ENCODE measurements at places on chromosomes 6 and 20.

- no peak overlapping the region for H3K4me3 ChIP-seq
- H3K27ac ChIP-seq = no peak overlapping the region
- H3K27me3 ChIP-seq = peaks cover 5% of the 10 kb centered on the region
- no peak for DNase-seq
- H3K36me3 ChIP-seq = no peaks in the 10 kb centered on the region
- H3K4me1 ChIP-seq = no peaks in the 10 kb centered on the region
These were observed 61.1 kb downstream of the CAP2 start for GRCh38 chr6:17454316-17455005.

DNA sequence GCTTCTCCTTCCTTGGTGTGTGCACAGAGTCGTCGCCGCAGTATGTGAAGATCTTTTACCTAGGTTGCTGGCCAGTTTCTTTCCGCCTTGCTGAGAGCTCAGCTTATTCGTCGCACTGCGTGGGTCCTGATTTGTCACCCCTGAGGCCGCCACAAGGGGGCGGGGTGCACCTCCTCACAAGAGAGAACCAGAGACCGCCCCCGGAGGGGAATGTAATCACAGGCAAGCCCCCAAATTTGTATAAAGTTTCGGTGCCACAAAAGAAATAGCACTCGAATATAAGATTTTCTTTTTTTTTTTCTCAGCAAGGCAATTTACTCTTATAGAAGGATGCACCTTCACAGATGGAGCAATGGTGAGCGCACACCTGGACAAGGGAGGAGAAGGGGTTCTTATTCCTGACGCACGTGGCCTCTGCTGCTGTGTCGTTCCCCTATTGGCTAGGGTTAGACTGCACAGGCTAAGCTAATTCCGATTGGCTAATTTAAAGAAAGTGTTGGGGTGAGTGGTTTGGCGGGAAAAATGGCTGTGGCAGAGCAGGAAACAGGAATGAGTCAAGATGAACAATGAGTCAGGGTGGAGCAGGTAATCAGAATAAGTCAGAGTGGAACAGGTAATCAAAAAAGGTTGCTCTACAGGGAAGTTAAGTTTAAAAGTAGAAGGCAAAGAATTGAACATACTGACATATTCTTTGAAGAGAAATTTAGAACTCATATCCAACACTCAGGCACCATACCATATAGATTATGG, 19.5 kb downstream of the NCOA3 start:
- H3K27ac ChIP-seq = peak overlapping the region; percentile 65
- peaks cover 16% of the 10 kb centered on the region for H3K4me1 ChIP-seq
- DNase-seq = no peak
- no peak overlapping the region for H3K4me3 ChIP-seq

GRCh38 chr20:7926767-7927166, 13.5 kb downstream of the HAO1 start:
- H3K4me1 ChIP-seq = no peaks in the 10 kb centered on the region
- DNase-seq = no peak
- H3K27ac ChIP-seq = no peak overlapping the region
- no peaks in the 10 kb centered on the region for H3K36me3 ChIP-seq
- no peak overlapping the region for H3K4me3 ChIP-seq
- H3K27me3 ChIP-seq = peaks cover 7% of the 10 kb centered on the region

DNA sequence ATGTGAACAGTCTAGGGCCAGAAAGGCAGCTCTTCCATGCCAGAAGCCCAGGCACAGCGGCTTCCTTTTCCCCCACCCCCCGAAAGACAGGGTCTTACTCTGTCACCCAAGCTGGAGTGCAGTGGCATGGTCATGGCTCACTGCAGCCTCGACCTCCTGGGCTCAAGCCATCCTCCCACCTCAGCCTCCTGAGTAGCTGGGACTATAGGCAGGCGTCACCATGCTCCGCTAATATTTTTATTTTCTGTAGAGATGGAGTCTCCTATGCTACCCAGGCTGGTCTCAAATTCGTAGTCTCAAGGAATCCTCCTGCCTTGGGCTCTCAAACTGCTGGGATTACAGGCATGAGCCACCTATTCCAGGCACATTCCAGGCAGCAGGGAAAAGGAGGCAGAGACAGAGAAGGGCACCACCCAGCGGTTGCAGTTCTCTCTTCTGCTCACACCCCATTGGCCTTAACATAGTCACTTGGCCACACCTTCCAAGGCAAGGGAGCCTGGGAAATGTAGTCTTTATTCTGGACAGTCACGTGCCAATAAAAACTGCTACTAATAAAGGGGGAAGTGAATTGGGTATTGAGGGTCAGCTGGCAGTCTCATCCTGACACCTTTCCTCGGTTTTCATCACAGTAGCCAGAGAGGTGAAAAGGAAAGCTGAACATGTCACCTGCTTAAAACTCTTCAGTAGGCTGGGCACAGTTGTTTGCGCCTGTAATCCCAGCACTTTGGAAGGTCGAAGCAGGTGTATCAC, 205.9 kb downstream of the ZMYND8 start:
- H3K27ac ChIP-seq = no peak overlapping the region
- H3K27me3 ChIP-seq = peaks cover 3% of the 10 kb centered on the region
- no peak overlapping the region for H3K4me3 ChIP-seq
- DNase-seq = peak; percentile 7
- H3K4me1 ChIP-seq = peaks cover 7% of the 10 kb centered on the region

DNA sequence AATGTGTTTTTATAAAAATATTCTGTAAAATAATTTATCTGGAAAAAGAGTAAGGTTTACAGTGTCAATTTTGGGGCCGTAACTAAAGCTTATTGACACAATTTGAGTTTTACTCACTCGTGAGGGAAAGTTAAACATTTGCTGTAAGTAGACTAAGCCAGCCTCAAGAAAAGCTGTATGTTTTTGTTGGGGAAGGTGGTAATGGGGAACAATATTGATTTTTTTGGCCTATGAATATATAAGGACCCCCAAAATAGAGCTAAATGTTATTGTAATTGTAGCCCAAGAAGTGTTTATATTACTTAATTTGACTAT, 1.4 kb downstream of the SENP6 start:
- H3K4me1 ChIP-seq = peaks cover 59% of the 10 kb centered on the region
- DNase-seq = no peak
- peak overlapping the region; percentile 99 for H3K27ac ChIP-seq
- no peaks in the 10 kb centered on the region for H3K36me3 ChIP-seq
- peaks cover 7% of the 10 kb centered on the region for H3K27me3 ChIP-seq
- H3K4me3 ChIP-seq = peak overlapping the region; percentile 99

- no peaks in the 10 kb centered on the region for H3K36me3 ChIP-seq
- H3K4me1 ChIP-seq = no peaks in the 10 kb centered on the region
- H3K27me3 ChIP-seq = peaks cover 3% of the 10 kb centered on the region
- H3K27ac ChIP-seq = no peak overlapping the region
- H3K4me3 ChIP-seq = no peak overlapping the region
- DNase-seq = no peak
These were observed 165.9 kb downstream of the PTPRT start for GRCh38 chr20:43023836-43024235.

- peaks cover 18% of the 10 kb centered on the region for H3K27me3 ChIP-seq
- no peak for DNase-seq
- no peak overlapping the region for H3K4me3 ChIP-seq
- no peaks in the 10 kb centered on the region for H3K4me1 ChIP-seq
These were observed 51.9 kb downstream of the UNC5CL start for GRCh38 chr6:40986921-40987819.

DNA sequence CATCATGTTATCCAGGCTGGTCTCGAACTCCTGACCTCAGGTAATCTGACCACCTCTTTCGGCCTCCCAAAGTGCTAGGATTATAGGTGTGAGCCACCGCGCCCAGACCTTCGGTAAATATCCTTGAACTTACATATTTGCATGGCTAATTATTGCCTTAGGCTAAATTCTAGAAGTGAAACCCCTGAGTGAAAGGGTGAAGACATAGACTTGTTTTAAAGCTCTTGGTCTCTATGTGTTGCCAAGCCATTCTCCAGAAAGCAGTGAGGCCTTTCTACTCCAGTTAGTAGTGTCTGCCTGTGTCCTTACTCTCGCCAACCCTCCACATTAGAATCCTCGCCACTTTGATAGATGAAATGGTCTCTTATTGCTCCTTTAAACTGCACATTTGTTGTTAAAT, 2.6 kb upstream of the NOTCH4 start:
- H3K27me3 ChIP-seq = no peaks in the 10 kb centered on the region
- no peaks in the 10 kb centered on the region for H3K36me3 ChIP-seq
- no peak for DNase-seq
- H3K27ac ChIP-seq = peak overlapping the region; percentile 25

GRCh38 chr6:153167061-153167891, 36.2 kb upstream of the RGS17 start:
- no peaks in the 10 kb centered on the region for H3K4me1 ChIP-seq
- H3K36me3 ChIP-seq = no peaks in the 10 kb centered on the region
- H3K4me3 ChIP-seq = no peak overlapping the region
- no peak overlapping the region for H3K27ac ChIP-seq

GRCh38 chr6:157713451-157714152, 109.4 kb upstream of the SNX9 start:
- H3K4me1 ChIP-seq = no peaks in the 10 kb centered on the region
- no peaks in the 10 kb centered on the region for H3K36me3 ChIP-seq
- no peaks in the 10 kb centered on the region for H3K27me3 ChIP-seq
- no peak overlapping the region for H3K4me3 ChIP-seq
- H3K27ac ChIP-seq = no peak overlapping the region

DNA sequence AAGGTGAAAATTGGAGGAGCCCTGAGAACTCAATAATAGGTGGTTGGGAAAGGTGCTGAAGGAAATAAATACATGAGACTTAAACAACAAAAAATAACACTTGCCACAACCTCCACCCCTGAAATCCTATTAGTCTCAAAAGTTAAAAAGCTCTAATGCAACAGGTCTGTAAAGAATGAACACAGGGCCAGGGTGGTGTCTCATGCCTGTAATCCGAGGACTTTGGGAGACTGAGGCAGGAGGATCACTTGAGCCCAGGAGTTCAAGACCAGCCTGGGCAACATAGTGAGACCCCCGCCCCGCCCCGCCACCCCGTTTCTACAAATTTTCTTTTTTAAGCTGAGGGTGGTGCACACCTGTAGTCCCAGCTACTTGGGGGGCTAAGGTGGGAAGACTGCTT, 1.1 kb upstream of the ZKSCAN8 start:
- H3K4me1 ChIP-seq = peaks cover 65% of the 10 kb centered on the region
- DNase-seq = no peak
- peaks cover 4% of the 10 kb centered on the region for H3K27me3 ChIP-seq
- H3K4me3 ChIP-seq = peak overlapping the region; percentile 85

GRCh38 chr6:124446961-124447360, 515.3 kb upstream of the RNF217 start:
- H3K27me3 ChIP-seq = no peaks in the 10 kb centered on the region
- no peak overlapping the region for H3K27ac ChIP-seq
- no peak overlapping the region for H3K4me3 ChIP-seq
- H3K36me3 ChIP-seq = no peaks in the 10 kb centered on the region
- no peak for DNase-seq

DNA sequence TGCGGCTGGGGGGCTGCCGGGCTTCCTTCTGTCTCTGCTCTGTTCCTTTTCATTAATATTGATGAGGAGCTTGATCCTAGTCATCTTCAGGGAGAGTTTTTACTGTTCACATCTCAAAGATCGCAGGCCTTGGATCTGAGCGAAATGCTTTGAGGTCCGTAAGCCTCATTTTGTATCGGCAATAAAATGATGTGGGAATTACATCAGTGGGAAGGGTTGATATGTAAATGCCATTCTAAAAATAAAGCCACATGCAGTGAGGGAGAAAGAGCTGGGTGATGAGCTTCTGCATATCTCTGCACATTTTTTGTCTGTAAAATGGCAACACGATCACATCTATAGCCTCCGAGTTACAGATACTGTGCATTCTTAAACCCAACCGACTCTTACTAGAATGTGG, 24.9 kb downstream of the CDH26 start:
- H3K36me3 ChIP-seq = peaks cover 4% of the 10 kb centered on the region
- no peak overlapping the region for H3K4me3 ChIP-seq
- no peak overlapping the region for H3K27ac ChIP-seq
- no peak for DNase-seq

DNA sequence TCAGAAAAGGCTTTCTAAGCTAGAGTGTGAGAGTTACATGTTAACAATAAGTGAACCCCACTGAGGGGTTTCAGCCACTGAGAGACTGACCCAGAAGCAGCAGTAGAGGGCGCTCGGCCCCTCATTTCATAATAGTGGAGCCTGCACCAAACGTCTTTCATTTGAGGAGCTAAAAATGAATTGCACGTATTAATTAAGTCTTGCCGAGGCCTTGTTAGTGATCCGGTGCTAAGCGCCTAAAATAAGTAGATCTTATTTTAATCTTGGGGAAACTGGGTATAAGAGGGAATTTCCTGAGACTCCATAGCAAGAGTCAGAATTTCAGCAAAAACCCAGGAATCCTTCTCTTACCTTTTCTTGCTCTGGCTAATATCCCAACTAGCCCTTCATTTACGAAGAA, 209.7 kb downstream of the FARS2 start:
- H3K4me3 ChIP-seq = no peak overlapping the region
- peaks cover 4% of the 10 kb centered on the region for H3K36me3 ChIP-seq
- H3K4me1 ChIP-seq = peaks cover 7% of the 10 kb centered on the region
- peak; percentile 57 for DNase-seq

DNA sequence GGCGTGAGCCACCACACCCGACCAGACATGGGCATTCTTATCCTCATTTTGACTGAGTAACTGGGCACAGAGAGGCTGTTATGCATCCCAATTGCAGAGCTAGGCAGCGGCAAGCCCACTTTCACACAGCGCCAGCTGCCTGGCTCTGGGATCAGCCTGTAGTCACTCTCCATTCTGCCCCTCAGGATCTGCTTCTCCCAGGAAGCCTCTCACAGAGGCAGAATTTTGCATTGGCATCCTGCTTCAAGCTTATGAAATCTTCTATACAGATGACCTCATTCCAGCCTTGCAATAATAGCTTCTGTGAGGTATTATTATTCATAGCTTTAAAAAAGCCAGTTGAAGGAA, 37.0 kb upstream of the IER3 start:
- H3K36me3 ChIP-seq = no peaks in the 10 kb centered on the region
- no peak overlapping the region for H3K27ac ChIP-seq
- DNase-seq = no peak
- no peak overlapping the region for H3K4me3 ChIP-seq
- H3K4me1 ChIP-seq = peaks cover 12% of the 10 kb centered on the region

- H3K4me1 ChIP-seq = no peaks in the 10 kb centered on the region
- peaks cover 8% of the 10 kb centered on the region for H3K27me3 ChIP-seq
- DNase-seq = no peak
- no peaks in the 10 kb centered on the region for H3K36me3 ChIP-seq
- no peak overlapping the region for H3K4me3 ChIP-seq
- H3K27ac ChIP-seq = no peak overlapping the region
These were observed 34.8 kb downstream of the PSMG4 start for GRCh38 chr6:3293271-3294155.

DNA sequence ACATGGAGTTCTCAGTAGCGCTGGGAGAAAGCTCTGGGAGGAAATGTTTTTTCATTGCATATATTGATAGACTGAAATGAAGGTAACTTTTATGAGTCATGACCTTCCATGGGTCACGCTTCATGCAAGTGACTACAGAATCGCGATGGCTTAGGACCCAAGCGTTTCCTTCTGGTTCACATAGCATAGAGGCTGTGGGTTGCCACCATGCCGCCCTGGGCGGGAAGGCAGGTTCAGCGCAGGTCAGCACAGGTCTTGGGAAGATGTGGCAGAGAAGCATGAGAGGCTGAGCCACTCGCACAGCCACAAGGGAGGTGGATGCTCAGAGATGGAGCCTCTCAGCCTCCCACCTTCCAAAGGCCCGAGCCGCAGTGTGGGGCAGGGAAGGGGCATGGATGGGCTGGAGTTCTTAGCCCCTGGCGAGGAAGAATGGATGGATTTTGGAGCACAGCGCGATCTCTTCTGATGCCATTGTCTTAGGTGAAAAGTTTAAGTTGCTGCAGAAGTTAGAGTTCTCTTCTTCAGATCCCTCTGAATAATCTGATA, 219.5 kb downstream of the SMOC2 start:
- H3K27ac ChIP-seq = no peak overlapping the region
- H3K36me3 ChIP-seq = no peaks in the 10 kb centered on the region
- no peaks in the 10 kb centered on the region for H3K4me1 ChIP-seq
- DNase-seq = no peak

All from immature natural killer cell (primary cell).